ENCODE measurements at places on chromosomes 2 and 18.

- no peak for DNase-seq
These were observed 188.8 kb downstream of the ZEB2 start for GRCh38 chr2:144330951-144331673.

DNA sequence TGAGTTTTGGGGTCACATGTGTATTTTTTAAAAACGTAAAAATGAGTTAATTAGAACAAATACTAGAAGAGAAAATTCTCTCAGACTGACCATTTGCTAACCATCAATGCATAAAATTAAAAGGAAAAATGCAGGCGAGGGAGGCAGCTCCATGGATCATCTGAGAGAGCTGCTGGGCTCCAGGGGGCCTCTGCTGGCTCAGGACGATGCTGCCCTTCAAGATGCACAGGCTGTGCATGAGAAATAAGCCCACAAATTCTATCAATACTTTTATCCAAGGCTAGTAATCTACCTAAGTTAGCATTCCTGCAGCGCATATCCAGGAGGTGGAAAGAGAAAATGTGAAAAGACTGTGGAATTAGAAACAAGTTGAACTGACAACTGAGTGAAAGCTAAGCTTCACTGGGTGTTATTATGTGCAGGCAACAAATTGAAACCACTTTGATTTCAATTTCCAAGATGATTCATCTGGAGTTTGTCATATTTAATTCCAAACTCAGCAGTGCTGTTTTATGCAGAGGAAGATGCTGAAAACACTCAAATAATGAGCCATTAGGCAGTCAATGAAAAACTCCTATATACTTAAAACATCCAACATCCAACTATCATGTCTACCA, 261.1 kb downstream of the NBAS start:
- DNase-seq = no peak

GRCh38 chr2:155223781-155224406, 525.4 kb downstream of the KCNJ3 start:
- DNase-seq = no peak

GRCh38 chr2:45014016-45014702, 4.9 kb upstream of the SIX2 start:
- no peak for DNase-seq

DNA sequence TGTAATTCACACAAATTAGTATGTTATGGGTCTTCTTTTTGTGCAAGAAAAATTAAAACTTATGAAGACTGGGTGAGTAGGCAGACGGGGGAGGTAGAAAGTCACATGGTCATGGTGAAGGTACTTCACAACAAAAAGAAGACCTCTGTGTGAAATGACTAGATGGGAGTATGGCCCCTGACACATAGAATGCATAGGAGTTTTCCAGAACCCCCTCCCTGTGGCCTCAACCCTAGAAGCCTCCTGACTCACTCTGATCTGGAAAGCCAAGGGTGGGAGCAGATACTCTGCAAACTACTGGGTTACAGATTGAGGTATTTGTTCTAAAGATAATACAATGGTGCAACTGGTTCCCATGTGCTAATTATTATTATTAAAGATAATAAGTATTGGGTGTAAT, 23.2 kb downstream of the SATB2 start:
- no peak for DNase-seq

GRCh38 chr2:232463701-232464543, 8.0 kb downstream of the ALPI start:
- no peak for DNase-seq

GRCh38 chr2:121490584-121491133, 40.0 kb upstream of the RNU4ATAC start:
- DNase-seq = no peak

DNA sequence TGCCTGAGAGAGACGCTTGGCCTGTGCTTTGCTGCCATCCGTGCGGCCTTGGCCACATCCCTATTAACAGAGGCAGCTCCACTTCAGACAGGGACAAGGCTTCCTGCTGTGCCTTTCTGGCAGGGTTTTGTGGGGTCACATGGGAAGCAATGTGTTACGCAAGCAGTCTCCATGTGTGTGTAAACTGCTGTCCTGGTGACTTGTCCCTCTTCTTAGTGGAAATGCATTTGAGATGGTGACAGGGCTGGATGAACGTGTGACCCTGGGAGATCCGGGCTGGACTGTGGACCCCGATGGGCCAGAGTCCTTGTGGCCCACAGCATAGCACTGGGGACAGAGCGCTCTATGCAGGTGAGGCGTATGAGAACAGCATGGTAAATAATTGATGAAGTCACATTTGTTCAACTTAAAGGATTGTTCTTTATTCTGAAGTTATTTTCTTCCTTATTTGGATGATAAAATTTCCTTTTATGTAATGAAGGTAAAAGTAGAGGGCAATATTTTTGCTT, 23.2 kb downstream of the ASB1 start:
- no peak for DNase-seq

DNA sequence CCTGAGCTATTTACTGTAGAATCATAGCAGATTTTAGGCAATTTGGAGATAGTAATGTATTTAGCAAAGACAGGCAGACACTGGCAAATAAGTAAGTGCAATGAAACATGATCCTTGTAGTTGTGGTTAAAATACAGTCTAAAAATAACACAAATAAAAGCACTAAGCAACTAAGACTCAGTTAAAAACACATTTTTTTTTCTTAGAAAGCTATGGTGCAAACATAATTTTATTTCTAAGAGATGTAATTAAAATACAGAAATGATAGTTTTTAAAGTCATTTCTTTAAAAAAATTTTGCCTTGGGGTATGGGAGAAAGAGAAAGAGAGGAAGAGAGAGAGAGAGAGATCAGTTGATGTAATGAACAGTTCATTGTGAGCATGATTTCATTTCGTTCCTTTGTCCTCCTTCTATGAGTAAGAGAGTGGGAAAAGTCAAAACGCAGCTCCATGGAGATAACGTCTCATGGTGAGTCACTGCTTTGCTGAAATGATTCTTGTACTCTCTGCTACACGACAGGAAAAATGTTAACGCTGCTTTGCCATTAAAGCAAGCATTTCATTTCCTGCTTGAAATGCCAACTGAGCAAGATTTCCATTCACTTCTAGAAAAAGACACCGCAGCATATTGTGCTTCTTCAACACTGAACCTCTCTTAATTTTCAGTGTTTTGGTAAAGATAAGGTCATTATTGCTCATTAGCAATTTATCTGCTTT, 61.3 kb upstream of the PGAP1 start:
- peak; percentile 21 for DNase-seq

- no peak for DNase-seq
These were observed 54.7 kb downstream of the DTNB start for GRCh38 chr2:25618676-25619075.

DNA sequence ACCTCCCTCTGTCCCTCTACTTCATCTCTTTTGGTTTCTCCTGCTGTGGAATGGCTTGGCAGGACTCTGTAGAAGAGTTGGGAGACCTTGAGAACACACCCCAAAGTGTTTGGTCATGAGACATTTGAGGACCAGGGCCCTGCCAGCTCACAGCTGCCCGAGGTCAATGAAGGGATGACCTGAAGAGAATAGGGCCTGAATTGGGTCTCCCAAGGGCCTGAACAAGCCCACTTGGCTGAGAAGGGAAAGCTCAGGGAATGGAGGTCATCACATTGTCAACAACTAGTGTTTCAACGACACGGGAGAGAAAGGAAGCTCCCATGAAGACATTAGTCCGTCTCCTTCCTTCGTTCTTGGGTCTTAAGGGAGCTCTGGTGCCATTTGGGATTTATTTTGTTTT, 52.8 kb downstream of the TTC32 start:
- no peak for DNase-seq

DNA sequence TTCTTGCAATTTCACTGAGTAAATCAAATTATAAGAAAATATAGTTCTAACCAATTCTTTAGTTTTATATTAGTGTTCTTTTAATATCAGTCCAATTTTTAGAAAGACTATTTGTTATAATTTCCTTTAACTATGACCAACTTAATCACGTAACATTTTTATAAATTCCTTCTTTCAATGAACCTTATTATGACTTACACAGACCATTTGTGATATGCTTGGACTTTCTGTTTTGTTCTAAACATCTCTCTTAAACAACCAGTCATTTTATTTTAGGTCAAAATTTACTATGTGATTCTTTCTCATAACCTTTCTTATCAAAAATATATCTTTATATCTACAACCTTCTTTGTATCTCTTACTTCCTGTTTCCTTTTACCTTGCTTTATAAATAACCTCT, 39.5 kb upstream of the DYNAP start:
- DNase-seq = no peak

- DNase-seq = no peak
These were observed 18.1 kb upstream of the RASGRP3 start for GRCh38 chr2:33458248-33458819.

- DNase-seq = no peak
These were observed 82.4 kb downstream of the RBMS1 start for GRCh38 chr2:160411167-160411566.

- no peak for DNase-seq
These were observed 1049.9 kb downstream of the TSN start for GRCh38 chr2:122805346-122805745.

- DNase-seq = no peak
These were observed 390.3 kb upstream of the MYT1L start for GRCh38 chr2:2721296-2721835.

- DNase-seq = no peak
These were observed 238.3 kb downstream of the PRKCE start for GRCh38 chr2:45889620-45890370.

- DNase-seq = no peak
These were observed 8.7 kb upstream of the TEX261 start for GRCh38 chr2:71003396-71003795.

GRCh38 chr2:221514305-221515040, 57.6 kb downstream of the EPHA4 start:
- no peak for DNase-seq

DNA sequence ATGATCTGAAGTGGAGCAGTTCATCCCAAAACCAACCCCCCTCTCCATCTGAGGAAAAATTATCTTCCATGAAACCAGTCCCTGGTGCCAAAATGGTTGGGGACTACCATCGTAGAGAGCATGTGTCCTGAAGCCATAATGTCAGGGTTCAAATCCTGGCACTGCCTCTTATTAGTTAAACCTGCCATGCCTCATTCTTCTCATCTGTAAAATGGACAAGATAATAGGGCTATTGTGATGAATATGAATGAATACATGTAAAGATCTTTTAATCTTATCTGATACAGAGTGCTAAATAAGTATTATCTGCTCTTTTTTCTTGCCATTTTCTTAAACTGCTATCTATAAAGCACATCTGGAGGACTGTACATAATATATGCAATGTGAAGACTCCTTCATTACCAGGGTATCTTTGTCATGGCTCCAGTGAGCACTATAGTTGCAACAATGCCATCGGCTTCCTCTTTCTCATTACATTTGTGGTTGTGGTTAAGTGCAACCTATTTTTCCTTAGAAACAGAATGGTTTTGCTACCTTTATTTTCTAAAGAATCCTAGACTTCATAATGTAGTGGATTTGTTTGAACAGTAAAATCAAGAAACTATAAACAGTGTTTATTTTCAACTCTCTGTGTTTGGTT, 27.0 kb downstream of the MFSD6 start:
- no peak for DNase-seq

DNA sequence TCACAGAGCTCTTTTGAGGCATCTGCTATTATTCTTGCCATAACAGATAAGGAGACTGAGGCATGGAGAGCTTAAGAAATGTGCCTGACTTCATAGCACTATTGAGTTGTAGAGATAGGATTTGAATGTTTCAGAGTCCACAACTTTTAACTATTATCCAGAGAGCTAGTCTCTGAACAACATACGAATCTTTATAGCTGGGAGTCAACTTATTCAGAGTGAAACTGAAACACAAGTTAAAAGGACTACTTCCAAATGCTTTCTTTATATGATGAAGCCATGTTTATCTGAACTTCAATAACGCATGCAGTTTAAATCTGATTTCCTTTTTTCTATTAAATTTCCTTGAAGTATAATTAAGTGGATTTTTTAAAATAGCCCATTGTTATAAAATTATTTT, 268.8 kb downstream of the IKZF2 start:
- no peak for DNase-seq

- DNase-seq = no peak
These were observed 53.0 kb upstream of the GLI2 start for GRCh38 chr2:120682654-120683053.

- DNase-seq = no peak
These were observed 5.8 kb upstream of the UCN start for GRCh38 chr2:27313882-27314645.

- no peak for DNase-seq
These were observed 179.1 kb downstream of the LDLRAD4 start for GRCh38 chr18:13397504-13398163.

- no peak for DNase-seq
These were observed 16.7 kb downstream of the LANCL1 start for GRCh38 chr2:210459880-210460279.
